ENCODE measurements at places on chromosomes 16 and 17. TPM values are rescaled to one million over a fixed set of nuclear protein-coding genes. Genes with fewer than 3 reads are reported as not detected.

- DNase-seq: no peak
Observed at GRCh38 chr17:64579917-64580316, 73.1 kb downstream of the CEP95 start.

GRCh38 chr16:53546988-53547391, 44.0 kb upstream of the AKTIP start:
- DNase-seq: no peak

DNA sequence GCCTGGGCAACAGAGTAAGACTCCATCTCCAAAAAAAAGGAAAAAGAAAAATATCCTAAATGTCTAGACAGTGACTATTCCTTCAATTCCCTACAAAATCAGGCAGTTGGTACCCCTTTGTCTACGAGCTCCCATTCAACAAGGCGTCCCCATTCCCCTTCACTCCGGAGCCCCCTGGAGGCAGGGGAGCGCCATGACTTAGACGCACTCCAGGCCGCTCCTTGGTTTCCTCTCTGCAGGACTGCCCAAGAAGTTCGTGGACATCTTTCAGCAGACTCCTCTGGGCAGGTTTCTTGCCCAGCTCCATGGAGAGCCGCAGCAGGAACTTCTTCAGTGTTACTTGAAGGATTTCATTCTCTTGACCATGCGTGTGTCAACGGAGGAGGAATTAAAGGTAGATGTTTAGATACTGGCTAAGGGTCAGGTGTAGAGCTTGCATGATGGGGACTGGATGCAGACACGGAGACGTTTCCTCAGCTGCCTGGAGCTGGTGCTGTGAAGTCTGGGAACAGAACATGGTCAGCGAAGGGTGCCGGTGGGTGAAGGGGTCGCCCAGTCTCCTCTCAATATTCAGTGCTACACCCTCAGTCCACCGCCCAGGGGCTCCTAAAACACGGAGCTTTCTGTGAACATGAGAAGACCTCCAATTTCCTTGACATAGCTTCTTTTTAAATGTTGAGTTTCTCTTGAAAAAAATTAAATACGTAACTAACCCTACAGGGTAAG, 53.3 kb upstream of the ENDOV start:
- DNase-seq: no peak

DNA sequence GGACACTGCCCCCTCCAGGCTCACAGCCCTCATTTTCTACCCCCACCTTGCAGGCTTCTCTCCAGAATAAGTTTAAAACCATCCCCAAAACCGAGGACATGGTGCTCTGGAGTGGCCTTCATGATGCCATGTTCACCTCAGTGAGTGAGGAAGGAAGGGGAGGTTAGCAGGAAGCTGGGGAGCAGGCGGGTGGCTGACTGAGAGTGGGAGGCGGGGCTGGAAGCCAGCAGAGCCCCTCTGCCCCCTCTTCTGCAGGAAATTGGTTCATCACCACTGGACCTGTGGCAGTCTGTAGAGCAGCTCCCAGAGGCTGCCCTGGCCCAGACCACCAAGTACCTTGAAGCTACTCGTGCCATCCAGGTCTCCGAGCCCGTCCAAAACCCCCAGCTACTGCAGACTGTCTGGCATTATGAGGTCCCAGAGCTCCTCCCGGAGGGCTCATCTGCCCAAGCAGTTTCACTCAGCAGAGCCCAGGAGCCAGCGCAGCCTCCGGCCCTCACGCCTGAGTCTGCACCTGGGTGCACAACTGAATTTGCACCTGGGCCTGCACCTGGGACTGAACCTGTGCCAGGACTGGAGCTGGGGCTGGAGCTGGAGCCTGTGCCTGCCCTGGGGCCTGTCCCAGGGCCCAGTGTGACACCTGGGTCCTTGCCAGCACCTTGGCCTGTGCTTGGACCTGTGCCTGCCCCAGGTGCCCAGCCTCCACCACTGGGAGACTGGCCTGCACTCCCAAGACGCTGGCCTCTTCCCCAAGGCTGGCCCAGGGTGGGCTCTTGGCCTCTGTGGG, 19.0 kb downstream of the C16orf96 start:
- no peak for DNase-seq

GRCh38 chr17:18261146-18261515, 669 bp downstream of the MIEF2 start:
- DNase-seq: peak; percentile 90

GRCh38 chr17:9144502-9145249, 123.4 kb downstream of the NTN1 start:
- no peak for DNase-seq

GRCh38 chr16:28192806-28193529, 18.8 kb downstream of the XPO6 start:
- no peak for DNase-seq

GRCh38 chr17:80780381-80781198, 211.1 kb upstream of the CHMP6 start:
- no peak for DNase-seq

- no peak for DNase-seq
Observed at GRCh38 chr16:83198977-83199376, 572.2 kb downstream of the CDH13 start.

DNA sequence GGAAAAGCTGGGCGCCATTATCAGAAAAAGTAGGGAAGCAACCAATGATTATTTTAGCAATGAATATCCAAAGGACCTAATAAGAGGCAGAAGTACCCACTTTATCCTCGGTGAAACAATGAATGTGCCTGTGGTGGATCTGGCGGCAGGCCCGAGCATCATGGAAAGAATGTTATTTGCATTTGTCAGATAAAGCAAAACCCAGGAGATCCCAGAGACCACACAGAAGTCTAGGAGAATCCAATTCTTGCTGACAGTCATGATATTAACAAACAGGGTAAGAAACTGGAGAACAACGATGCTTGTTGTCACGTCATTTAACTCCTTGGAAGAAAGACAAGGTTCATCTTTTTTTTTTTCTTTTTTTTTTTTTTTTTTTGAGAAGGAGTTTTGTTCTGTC, 12.0 kb upstream of the TNRC6A start:
- no peak for DNase-seq

DNA sequence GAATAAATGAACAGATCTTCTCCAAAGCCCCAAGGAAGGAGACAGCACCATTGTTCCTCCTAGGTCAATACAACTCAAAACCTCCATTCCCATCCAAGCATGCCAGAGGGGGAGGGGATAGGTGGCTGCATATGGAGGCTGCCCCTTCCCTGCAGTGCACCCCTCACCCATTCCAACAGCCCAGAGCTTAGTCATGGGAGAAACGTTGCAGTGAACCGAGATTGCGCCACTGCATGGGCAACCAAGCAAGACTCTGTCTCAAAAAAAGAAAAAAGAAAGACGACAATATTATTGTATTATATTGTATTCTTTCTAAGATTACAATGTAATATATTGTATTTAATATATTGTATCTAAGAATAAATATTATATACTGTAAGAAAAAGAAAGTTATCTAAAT, 36.4 kb upstream of the CD300E start:
- DNase-seq: no peak

DNA sequence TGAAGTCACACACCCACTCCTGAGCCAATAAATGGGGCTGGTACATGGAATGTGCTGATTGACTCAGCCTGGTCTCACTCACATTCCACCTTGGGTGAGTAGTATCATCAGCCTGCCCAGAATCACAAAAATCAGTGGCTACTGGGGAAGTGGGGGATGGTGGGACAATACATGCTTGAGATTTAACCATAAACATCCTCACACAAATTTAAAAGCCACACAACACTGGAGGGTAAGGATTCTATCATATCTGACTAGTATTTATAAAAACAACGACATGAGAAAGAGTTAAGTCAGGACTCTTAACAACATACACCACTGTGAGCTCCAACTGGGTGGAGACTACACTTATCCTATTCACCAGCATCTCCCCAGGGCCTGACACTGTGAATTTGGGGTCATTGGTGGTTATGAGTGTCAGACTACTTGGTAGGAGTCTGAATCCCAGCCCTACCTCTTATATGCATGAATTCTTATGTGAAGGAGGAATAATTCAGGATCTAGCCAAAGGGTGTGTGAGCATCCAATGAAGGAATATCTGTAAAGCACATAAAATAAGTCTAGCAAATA, 26.0 kb upstream of the IRX6 start:
- no peak for DNase-seq

DNA sequence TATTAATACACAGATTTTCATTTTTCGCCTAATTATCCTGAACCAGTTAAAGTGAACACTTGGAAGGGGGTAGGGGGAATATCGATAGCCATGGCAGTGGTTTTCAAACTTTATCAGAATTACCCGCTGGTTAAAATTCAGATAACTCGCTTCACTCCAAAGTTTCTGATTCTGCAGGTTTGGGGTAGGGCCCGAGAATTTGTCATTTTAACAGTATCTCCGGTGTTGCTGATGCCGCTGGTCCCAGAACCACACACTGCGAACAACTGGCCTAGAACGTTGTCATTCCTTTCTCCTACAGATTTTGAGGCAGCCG, 313 bp upstream of the NSRP1 start:
- DNase-seq: no peak

DNA sequence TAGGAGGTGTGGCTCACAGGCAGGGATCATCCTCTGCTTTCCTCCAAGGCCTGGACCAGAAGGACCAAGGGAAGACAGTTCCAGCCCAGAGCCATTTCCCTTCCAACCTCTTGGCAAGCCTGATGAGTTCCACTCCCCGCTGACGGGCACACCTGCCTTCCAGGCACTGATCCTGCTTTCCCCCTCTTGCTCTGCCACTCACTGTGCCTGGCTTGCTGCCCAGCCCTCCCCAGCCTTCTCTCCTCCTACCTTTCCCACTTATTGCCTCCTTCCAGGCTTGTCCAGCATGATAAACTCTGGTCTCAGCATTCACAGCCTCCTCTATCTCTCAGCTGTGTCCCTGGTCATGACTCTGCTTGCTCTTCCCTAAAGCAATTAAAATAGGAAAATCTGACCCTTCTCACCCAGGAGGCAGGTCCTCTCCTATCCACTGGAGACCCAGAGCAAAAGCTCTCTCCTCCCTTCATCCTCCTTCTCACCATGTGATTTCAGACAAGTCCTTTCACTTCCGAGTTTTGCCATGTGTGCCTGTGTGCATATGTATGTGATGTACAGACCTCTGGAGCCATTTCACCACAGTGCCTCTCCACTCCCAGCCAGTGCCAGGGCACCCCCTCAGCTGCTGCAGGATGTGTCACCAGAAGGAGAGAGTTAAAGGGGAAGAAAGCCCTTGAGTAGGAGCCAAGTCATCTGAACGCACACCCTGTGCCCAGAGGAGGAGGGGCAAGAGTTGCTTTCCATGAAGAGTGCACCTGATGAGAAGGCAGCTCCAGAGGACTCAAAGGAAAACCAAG, 13.4 kb upstream of the TMEM170A start:
- DNase-seq: no peak

GRCh38 chr16:60636117-60636516, 1400.1 kb downstream of the CDH8 start:
- DNase-seq: no peak

GRCh38 chr17:74512624-74513091, 18.6 kb downstream of the CD300LB start:
- DNase-seq: no peak

DNA sequence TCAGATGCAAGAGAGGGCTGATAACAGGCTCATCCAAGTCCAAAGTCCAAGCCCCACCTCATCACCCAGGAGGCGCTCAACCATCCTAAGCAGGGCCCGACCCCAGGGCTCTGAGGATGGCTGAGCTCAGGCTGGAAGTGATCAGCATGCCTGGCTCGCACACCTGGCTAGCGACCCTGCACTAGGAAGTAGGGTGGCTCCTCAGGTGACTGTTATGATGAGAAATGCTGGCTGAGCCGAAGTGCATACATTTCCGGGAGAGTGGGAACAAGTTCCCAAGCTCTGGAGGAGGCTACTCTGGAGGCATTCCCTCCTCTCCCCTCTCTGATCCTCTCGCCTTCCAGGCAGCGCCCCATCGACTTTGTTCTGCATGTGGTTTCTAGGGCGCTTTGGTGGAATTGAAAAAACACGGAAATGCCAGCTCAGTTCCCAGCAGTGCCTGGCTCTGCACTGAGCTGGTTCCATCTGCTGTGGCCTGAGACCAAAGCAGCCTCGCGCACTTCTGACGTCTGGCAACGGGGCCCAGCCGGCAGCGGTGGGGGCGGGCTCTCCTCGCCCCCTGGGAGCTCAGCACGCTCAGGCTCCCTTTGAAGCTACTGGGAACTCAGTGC, 130.3 kb downstream of the IRF8 start:
- DNase-seq: peak; percentile 60

The DYNC1LI2 gene
- 66.9 TPM for total RNA-seq

The ODAD4 gene
- 0.75 TPM for total RNA-seq

The PYDC1 gene
- not detected for total RNA-seq

The ABCA6 gene
- 29.7 TPM for total RNA-seq

The HS3ST3B1 gene
- total RNA-seq: 1.5 TPM

The GRB7 gene
- total RNA-seq: 2.2 TPM

Measured in Right ventricle myocardium superior (tissue), 1 donor.